Activated T-cell treated with anti-CD3 and anti-CD28 coated beads for 48 hours (primary cell): ENCODE measurements at places on chromosomes 1 and 21.

- peak; percentile 45 for DNase-seq
Measured at GRCh38 chr1:28056129-28056925, 32.1 kb downstream of the EYA3 start.

GRCh38 chr1:230083053-230083452, 16.0 kb downstream of the GALNT2 start:
- no peak for DNase-seq

- no peak for DNase-seq
Measured at GRCh38 chr1:116111524-116112021, 374 bp downstream of the MAB21L3 start.

DNA sequence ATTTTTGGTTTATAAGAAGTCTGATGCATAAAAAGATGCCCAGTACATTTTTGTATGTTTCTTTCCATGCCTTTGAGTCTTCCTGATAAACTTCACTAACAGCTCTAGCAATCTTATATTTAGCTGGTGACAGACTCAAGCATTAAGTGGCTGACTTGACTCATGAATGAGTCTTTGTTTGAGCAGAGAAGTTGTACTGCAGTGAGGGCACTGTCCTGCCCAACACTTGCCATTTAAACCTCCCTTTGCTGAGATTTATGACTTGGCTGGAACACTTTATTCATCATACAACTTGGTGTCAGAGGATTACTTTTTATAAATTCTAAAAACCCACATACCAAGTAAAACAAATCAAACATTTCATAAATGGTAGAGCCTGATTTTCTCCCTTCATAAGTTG, 14.6 kb upstream of the CAMSAP2 start:
- DNase-seq, result no peak

GRCh38 chr1:2112280-2112701, 62.1 kb downstream of the PRKCZ start:
- DNase-seq, result no peak

GRCh38 chr1:71135571-71135970, 54.7 kb upstream of the ZRANB2 start:
- DNase-seq, result no peak
